WTC11 (cell line): ENCODE measurements at places on chromosomes 12 and 14.

DNA sequence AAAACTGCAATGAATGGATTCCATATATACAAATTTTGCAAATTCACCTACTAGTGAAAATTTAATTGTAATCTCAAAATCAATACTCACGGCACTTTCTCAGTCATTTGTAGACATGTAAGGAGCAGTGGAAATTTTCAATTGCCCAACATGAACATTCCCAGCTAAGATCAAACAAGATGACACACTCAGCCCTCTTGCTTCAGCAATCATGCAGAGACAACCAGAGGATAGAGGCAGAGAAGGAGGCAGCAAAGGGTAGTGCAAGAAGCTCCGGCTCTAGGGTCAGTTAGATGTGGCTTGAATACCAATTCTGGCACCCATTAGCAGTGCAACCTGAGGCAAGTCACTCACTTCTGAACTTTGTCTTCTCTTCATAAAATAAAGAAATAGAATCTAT lies 91.5 kb upstream of the SLC35F4 start:
- no peak for DNase-seq

GRCh38 chr14:95396221-95396620 lies 76.5 kb upstream of the CLMN start:
- no peak for DNase-seq

DNA sequence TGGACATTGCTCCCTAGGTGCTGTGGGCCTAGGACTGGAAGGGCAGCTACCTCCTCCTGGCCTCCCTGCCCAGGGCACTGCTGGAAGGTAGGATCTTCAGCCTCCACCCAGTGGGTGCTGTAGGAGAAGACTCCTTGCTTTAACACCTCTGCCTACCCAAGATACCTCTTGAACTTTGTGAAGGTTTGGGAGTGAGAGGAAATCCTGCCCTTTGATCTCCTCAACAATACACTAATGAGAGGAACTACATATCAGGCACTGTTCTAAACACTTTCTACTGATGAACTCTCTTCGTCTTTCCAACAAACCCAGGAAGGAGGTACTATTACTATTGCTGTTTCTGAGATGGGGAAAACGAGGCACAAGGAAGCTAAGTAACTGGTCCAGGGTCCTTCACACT lies 66.9 kb downstream of the PLEKHG3 start:
- DNase-seq, result no peak

DNA sequence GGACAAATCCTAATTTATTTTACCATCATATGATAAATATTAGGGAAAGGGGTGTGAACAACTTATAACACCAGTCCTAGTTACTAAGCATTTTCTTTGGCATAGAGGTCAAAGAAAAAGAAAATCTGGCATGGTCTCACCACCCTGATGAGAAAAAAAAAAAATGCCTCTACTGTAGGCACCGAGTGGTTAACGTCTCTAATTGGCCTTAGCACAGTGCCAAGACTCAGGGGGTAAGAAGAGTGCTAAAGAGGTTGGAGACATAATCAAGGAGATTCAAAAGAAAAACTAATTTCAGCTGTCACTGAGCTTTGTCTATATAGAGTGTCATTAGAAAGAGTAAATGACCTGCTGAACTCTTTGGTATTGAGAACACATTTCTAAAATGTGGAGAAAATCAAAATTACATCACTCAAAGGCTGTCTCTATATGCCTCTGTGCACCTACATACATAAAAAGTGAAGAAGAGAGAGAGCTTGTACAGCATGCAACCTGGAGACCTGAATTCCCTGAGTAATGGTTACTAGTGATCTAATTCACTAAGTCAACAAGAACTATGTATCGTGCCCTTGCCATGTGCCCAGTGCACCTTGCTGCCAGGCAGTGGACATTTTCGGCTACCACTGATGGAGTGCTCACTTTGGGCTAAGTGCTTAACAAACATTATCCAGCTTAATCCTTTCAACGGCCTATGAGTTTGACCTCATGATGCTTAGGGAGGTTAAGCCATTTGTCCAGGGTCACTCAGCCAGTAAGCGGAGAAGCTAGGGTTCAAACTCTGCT lies 113.8 kb upstream of the G2E3 start:
- no peak for DNase-seq
